ENCODE measurements at places on chromosomes 1 and 21.

- no peak for DNase-seq
Measured at GRCh38 chr1:152112101-152112884, 3.0 kb downstream of the TCHH start.

DNA sequence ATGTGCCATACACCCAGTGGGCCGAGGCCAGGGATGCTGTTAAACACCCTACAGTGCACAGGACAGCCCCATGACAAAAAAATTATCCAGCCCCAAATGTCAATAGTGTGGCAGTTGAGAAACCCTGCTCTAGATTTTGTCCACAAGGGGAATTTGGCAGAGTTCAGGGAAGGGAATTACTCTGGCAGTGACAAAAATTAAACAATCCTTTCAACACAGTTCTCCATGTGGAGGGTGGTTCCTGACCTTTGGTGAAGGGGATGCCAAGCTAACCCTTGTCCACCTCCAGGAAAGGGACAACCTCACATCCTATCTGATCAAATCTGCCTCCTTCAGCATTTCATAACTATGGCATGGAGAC, 28.4 kb upstream of the CD84 start:
- DNase-seq = no peak

DNA sequence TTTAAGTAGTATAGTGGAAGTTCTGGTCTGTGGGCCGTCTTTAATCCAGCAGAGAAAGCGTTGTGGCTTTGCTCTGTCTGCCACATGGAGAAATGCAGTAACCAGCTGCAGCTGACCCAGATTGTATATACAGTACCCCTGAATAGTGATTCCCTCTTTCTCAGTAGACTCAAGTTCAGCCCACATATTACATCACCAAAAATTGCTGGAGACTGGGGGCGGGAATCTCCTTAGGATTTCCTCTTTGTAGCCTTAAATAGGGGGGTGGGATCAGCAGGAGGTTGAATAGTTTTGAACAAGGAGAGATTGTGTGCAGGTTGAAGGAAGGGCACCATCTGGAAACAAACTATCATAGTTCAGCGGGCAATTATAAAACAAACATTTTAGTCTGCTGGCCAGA, at the start of gene ANGPTL1:
Gene ANGPTL1, minus strand, starts transcription at position 134 of the 400 bp plus-strand sequence. CDS start 5,301 bp downstream, outside the sequence.
- DNase-seq = peak; percentile 3

- no peak for DNase-seq
Measured at GRCh38 chr21:42691901-42692559, 38.6 kb downstream of the PDE9A start.

GRCh38 chr1:38997901-38998190, 6.8 kb downstream of the AKIRIN1 start:
- DNase-seq = no peak

DNA sequence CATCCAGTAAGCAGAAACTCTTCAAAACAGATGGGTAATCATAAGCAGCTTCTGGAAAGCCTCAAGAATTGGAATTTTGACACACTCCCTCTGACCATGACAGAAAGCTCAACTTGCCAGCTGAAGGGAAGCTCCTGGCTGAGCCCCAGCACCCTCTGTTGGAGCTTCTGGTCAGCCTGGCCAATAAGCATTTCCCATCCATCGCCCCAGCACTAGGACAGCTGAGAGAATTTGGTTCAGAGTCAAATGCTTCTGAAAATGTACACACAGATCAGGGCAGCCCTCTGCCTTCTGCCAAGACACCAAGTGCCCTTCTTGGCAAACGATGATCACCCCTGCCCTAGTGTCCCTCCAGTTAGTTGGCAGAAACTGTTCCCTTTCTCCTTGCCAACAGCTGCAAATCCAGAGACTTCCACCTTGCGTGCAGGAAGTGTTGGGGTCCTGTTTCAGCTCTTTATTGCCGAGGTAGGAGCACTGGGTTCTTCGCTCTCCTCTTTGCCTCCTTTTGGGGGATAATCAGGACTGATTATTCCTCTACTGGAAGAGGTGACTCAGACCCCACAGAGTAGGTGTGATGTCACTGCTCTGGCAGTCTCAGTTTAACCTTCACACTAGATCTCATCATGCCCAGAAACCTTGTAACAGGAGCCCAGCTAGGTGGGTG, 11.9 kb downstream of the PIGV start:
- DNase-seq = no peak

GRCh38 chr1:44405798-44406736, 1.0 kb downstream of the RNF220 start:
- peak; percentile 79 for DNase-seq

- no peak for DNase-seq
Measured at GRCh38 chr21:30194701-30195299, 21.1 kb downstream of the CLDN8 start.

DNA sequence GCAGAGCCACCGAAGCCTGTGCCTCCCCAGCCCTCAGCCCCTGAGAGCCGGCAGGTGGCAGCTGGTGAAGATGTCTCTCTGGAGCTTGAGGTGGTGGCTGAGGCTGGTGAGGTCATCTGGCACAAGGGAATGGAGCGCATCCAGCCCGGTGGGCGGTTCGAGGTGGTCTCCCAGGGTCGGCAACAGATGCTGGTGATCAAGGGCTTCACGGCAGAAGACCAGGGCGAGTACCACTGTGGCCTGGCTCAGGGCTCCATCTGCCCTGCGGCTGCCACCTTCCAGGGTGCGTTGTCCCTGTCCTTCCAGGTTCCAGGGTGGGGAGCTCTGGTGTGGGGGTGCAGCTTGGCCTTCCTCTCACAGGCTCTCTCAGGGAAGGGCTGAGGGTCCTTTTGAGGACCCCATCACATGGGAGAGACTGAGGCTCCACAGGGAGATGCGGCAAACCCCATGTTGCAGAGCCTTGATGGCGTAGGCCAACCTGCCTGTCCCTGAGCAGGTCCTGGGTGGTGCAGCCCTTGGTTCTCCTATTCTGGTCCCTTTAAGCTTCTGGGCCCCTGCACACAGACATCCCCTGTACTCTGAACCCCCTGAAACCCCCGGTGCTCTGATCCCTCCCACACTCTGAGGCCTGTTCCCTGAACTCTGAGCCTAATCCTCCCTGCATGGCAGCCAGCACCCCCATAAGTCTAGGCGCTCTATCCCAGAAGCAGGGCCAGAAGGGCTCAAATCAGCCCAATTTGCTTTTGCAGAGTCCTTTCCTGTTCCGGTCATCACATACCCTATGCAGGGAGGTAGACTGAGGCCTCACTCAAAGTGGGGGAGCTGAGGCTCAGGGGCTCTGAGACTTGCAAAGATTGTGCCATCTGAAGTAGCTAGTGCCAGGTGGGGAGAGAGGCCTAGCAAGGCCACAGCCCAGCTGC, 88.5 kb downstream of the TRIM11 start:
- no peak for DNase-seq

DNA sequence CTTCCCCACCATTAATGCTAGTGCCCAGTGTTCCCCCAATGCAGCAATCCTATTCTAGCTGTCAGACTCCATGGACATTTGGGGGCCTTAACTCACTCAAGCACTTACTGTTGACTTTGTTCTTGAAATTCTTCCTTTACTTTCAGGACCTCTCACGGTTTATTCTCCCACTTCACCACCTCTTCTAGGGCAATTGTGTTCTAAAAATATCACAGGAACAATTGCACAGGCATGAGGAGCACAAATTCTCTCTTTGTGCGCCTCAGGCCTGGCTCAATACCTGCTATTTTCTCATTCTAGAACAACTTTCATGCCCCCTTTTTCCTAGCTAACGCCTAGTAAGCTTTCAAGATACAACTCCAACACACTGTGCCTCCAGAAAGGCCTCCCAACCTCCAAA, 7.3 kb downstream of the MAB21L3 start:
- DNase-seq = no peak

DNA sequence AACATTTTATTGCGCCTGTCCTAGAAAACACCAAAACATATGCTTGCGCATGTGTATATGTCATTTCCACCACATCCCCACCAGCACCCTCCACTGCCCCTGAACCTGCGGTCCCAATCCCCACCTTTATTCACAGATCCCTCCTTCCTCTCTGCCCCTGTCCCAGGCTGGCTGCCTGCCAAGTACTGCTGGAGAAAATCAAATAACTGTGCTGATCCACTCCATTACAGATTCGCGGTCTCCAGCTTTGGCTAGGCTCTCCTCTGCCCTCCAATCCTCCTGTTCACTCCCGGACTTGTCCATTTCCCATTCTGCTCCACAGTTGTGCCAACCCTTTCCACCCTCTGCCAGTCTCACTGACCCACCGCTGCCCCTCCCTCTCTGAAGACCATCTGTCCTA, 59.3 kb upstream of the GJB5 start:
- DNase-seq = peak; percentile 16

GRCh38 chr1:196861429-196861828, 26.4 kb upstream of the CFHR4 start:
- DNase-seq = no peak

DNA sequence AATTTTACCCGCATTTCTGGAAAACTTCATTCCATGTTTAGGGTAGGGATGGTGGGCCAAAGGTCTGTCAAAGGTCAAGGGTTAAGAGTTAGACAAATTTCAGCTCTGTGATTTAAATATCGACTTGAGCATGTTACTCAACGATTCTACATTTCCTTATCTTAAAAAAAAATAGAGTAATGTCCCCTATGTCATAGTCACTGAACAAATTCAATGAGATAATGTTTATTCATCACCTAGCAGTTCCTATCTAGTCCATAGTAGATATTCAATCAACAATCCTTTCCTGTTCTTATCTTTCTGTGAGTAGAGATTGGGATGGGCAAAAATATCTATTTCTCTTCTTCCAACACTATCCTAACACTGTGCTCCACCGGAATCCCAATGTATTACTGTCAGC, 1.1 kb upstream of the DYNLT5 start:
- DNase-seq = no peak

- DNase-seq = no peak
Measured at GRCh38 chr1:189429610-189430009, 1048.1 kb downstream of the BRINP3 start.

GRCh38 chr1:24074817-24075589, 36.9 kb downstream of the MYOM3 start:
- DNase-seq = no peak

- DNase-seq = no peak
Measured at GRCh38 chr21:42233067-42233961, 14.4 kb downstream of the ABCG1 start.

DNA sequence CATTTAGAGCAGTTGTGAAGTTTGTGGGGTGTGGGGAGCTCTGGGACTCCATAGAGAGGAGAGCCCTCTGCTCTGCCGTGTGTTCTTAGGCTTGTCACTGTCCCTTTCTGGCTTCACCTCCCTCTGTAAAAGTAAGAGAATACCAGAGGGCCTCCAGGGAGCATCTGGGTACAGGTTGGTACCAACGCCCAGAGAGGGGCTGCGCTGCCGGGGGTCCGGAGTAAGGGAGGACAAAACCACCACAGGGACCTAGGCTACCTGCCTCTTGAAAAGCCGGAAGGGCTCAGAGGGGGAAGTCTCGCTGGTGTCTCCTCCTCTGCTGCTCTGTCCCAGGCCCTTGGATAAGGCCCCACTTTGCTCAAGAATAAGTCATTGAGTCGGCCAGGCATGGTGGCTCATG, 3.1 kb upstream of the TINAGL1 start:
- no peak for DNase-seq

GRCh38 chr1:163054181-163054591, 15.0 kb upstream of the RGS4 start:
- DNase-seq = no peak

- DNase-seq = no peak
Measured at GRCh38 chr1:1955621-1956094, 36.6 kb upstream of the TMEM52 start.

DNA sequence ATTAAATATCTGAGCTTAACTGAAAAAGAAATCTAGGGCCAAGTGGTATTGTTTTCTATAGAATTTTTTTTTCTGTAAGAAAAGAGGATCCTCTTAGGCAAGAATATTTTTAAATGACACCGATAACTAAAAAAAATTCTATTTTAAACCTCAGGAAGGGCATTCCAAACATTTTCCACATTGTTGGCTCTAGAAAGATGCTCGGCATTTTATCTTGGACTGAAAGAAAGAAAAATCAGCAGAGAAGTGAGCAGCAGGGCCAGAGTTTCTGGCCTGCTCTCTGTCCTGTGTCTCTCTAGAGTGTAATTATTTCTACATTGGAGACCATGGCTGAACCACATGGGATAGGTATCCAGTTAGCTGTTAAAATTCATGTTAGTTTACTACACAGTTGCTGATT, 192.5 kb upstream of the GREM2 start:
- no peak for DNase-seq

- DNase-seq = no peak
Measured at GRCh38 chr1:83083589-83084224, 915.2 kb downstream of the TTLL7 start.

GRCh38 chr1:8679929-8680663, 137.3 kb downstream of the RERE start:
- no peak for DNase-seq

GRCh38 chr21:35582731-35583130, 477.6 kb downstream of the SETD4 start:
- DNase-seq = no peak

DNA sequence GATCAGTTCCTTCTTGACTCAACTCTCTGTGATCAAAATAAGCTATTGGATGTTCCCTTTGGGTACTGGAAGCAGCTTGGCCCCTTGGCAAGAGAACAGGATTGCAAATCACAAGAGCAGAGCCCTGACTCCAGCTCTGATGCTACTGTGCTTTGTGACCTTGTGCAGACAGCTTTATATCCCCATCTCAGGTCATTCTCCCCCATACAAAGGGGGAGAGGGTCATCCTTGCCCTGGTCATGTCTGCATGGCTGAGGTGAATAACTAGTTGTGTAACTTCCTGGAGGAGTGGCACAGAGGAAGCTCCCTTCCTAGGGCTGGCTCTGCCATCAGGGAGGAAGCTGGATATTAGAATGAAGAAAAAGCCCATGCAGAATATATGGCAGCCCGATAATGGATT, 142.9 kb downstream of the DHRS3 start:
- no peak for DNase-seq

DNA sequence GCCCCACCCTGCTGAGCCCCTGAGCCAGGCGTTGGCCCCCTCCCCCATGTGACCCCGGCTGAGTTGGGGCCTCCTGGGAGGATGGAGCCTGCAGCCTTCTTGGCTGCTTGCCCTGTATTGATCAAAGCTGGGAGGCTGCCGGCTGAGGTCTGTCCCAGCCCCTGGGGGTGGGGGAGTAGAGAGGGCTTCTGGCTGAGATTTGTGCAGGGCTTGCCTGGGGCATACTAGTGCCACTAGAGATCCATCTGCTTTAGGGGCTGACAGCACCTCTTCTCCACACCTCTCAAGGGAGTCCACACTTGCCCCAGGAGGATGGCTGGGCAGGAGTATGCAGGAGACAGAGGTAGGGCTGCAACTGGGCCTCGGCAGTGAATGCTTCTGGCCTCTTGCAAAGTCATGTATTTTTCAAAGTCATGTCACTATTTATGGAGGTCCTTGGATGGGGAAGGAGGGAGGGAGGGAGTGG, 53.6 kb upstream of the SSBP3 start:
- DNase-seq = no peak

DNA sequence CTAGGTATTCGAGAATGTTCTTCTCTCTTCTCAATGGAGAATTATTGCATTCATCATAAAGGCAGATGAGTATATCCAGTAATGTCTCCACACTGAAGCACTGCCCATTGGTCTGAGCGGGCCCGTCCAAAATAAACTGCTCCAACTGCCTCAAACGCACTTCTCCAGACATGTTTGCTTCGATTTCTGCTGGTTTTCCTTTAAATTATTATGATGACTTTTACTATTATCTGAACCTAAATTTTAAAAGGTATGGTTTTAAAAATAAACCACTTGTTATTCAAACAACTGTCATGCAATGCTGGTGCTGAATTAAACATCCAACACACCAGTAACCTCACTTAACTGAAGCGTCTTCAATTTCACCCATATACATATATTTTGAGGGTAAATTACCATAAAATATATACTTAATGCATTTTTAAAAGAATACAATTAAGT, 1.3 kb downstream of the CDC42BPA start:
- DNase-seq = peak; percentile 41

Measured in HAP-1 (cell line).